AG04450 (cell line): ENCODE measurements at places on chromosomes 7 and 10. TPM values are rescaled to one million over a fixed set of nuclear protein-coding genes. Genes with fewer than 3 reads are reported as not detected.

Gene INSYN2A
- 0.35 and 0.36 TPM in 2 replicates for polyA plus RNA-seq

Gene HOXA1
- 2.6 and 2.9 TPM in 2 replicates for polyA plus RNA-seq

DNA sequence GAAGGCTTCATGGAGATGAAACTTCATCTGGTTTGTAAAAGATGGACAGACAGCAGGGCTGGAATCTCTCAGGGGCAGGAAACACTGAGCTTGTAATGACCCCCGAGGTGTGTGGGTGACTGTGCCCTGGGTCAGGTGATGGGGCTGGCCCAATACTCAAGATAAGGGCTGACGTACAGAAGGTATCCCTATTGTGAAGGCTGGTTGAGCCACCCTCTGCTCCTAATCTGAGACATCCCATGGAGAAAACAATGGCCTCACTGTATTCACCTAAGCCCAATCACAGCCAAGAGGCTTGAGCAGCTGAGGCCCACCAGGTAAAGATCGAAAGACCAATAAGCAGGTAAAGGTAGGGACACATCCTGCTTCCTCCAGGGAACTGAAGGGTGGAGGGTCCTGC is 34.8 kb upstream of the NUB1 start:
- no peak for DNase-seq

- no peak for DNase-seq
These were observed 2.4 kb upstream of the ECHS1 start for GRCh38 chr10:133375357-133376115.
